ENCODE measurements at places on chromosomes 11 and 22.

GRCh38 chr11:23653071-23653675 lies 792.9 kb upstream of the CCDC179 start:
- H3K4me3 ChIP-seq, result no peak overlapping the region
- no peaks in the 10 kb centered on the region for H3K36me3 ChIP-seq
- H3K27ac ChIP-seq, result no peak overlapping the region
- no peaks in the 10 kb centered on the region for H3K4me1 ChIP-seq

DNA sequence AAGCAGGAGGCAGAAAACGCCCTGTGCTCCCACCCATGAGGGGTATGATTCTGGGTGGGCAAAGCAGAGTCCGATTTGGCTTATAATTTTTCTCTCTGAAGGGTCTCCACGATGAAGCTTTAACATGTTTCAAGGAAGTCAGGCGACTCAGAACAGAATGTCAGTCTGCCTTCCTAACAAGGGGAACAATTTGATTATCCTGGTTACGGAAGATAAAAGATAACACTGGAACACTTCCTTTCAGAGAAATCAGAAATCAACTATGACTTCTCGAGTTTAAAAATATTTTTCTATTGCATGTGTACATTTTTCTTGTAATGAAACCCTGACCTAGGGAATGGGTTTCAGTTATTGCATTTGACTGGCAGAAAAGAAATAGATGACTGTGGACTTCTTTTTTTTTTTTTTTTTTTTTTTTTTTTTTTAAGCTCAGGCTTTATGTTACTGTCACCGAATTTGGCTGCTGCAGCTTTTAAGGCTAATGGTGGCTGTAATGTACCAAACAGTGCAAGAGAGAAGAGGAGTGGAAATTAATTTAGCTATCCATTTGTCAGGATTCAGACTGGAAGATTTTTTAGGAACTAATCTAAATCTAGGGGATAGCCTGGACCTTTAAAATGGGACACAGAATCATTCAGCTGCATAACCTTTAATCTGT lies 297.7 kb downstream of the CADM1 start:
- H3K27ac ChIP-seq, result no peak overlapping the region
- no peak for DNase-seq
- no peaks in the 10 kb centered on the region for H3K4me1 ChIP-seq

DNA sequence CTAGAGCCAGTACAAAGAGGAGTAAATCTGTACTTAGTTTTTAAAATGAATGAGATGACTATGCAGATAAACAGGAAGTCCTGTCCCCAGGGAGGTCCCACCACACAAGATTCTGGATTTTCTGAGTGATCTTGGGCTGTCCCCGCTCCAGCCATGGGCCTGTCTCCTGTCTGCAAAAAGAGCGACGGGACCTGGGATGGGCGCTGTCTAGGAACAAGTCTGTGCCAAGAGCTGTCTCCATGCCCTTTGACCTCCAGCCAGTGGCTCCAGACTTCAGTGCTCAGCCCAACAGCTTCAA lies 6.0 kb downstream of the CSNK1E start:
- H3K27me3 ChIP-seq, result no peaks in the 10 kb centered on the region
- no peaks in the 10 kb centered on the region for H3K36me3 ChIP-seq
- DNase-seq, result no peak

GRCh38 chr11:112583261-112583893 lies 322.7 kb upstream of the PLET1 start:
- no peak overlapping the region for H3K27ac ChIP-seq
- H3K4me3 ChIP-seq, result no peak overlapping the region
- no peaks in the 10 kb centered on the region for H3K36me3 ChIP-seq
- DNase-seq, result no peak

- H3K4me3 ChIP-seq, result no peak overlapping the region
- H3K4me1 ChIP-seq, result peaks cover 32% of the 10 kb centered on the region
- no peak for DNase-seq
- no peak overlapping the region for H3K27ac ChIP-seq
- H3K36me3 ChIP-seq, result no peaks in the 10 kb centered on the region
These were observed 2.6 kb downstream of the BMAL1 start for GRCh38 chr11:13280092-13280722.

DNA sequence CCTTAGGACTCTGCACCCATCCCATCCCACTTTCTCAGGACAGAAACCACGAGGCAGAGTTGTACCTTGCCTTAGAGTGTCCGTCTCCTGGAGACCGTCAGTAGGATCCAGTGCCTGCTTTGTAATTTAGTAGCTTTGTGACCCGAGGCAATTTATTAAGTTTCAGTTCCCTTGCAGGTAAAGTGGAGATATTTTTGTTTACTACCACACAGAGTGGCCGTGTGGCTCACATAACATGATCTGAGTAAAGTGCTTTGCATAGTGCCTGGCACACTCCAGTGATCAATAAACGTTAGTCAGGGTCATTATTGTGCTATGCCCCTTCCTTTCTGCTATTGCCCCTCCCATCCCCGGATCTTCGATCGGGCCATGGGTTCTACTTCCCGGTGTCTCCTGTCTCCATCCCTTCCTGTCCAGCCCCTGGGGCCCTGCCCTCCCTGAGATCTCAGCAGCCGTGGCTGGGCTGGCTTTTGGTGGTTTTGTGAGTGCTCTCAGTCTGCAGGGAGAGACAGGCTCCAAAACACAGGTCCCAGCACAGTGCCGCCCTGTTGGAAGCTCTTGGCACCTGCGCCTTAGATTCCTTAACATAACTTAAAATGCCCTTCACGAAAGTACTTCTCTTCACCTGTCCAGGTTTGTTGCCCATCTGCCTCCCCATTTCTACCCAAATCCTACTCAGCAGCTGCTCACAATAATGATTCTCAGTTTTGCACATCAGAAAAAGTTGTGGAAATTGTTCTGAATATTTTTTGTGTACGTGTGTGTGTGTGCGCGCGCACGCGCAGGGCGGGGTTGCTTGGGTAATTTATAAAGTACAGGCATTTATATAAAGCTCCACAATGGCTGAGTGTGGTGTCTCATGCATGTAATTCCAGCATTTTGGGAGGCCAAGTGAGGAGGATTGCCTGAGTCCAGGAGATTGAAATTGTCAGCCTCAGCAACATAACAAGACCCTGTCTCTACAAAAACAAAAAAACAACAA lies 753.7 kb downstream of the NTM start:
- no peaks in the 10 kb centered on the region for H3K4me1 ChIP-seq
- H3K27me3 ChIP-seq, result peaks cover 6% of the 10 kb centered on the region
- no peak overlapping the region for H3K4me3 ChIP-seq
- no peaks in the 10 kb centered on the region for H3K36me3 ChIP-seq
- no peak overlapping the region for H3K27ac ChIP-seq
- DNase-seq, result no peak

DNA sequence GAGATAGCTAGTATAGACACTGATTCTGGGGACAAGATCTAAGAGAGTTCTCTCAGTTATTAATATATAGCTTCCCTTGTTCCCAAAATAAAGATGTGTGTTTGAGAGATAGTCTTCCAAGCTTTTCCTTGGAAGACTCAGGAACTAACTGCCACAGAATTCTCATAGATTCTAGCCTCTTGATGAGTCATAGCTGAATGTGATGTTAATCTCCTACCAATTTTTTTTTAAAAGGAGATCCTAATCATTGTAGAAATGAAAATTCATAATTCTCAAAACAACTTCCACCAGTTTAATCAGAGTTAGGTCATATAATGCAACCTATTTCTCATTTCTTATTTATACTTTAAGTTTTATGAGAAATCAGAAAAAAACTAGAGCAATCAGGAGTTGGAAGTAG lies 148.8 kb downstream of the JRKL start:
- H3K4me1 ChIP-seq, result no peaks in the 10 kb centered on the region
- no peaks in the 10 kb centered on the region for H3K27me3 ChIP-seq
- no peak for DNase-seq
- H3K36me3 ChIP-seq, result no peaks in the 10 kb centered on the region
- no peak overlapping the region for H3K4me3 ChIP-seq

- peak overlapping the region; percentile 69 for H3K27ac ChIP-seq
- H3K27me3 ChIP-seq, result no peaks in the 10 kb centered on the region
- no peak for DNase-seq
- no peak overlapping the region for H3K4me3 ChIP-seq
- H3K36me3 ChIP-seq, result peaks cover 75% of the 10 kb centered on the region
These were observed 11.0 kb downstream of the RPL27A start for GRCh38 chr11:8693555-8693954.

GRCh38 chr11:114308689-114309089 lies 12.5 kb downstream of the NNMT start:
- DNase-seq, result peak; percentile 86

GRCh38 chr22:32532820-32533128 lies 58.2 kb downstream of the FBXO7 start:
- H3K36me3 ChIP-seq, result no peaks in the 10 kb centered on the region
- H3K4me1 ChIP-seq, result peaks cover 29% of the 10 kb centered on the region
- peak overlapping the region; percentile 15 for H3K27ac ChIP-seq
- no peak overlapping the region for H3K4me3 ChIP-seq

GRCh38 chr11:33687733-33688479 lies 12.7 kb downstream of the C11orf91 start:
- DNase-seq, result no peak
- H3K36me3 ChIP-seq, result no peaks in the 10 kb centered on the region
- peaks cover 26% of the 10 kb centered on the region for H3K4me1 ChIP-seq
- H3K27me3 ChIP-seq, result no peaks in the 10 kb centered on the region
- no peak overlapping the region for H3K27ac ChIP-seq

GRCh38 chr11:99585606-99586005 lies 564.9 kb downstream of the CNTN5 start:
- H3K36me3 ChIP-seq, result no peaks in the 10 kb centered on the region
- no peaks in the 10 kb centered on the region for H3K27me3 ChIP-seq
- no peak for DNase-seq
- H3K27ac ChIP-seq, result no peak overlapping the region
- H3K4me1 ChIP-seq, result no peaks in the 10 kb centered on the region

DNA sequence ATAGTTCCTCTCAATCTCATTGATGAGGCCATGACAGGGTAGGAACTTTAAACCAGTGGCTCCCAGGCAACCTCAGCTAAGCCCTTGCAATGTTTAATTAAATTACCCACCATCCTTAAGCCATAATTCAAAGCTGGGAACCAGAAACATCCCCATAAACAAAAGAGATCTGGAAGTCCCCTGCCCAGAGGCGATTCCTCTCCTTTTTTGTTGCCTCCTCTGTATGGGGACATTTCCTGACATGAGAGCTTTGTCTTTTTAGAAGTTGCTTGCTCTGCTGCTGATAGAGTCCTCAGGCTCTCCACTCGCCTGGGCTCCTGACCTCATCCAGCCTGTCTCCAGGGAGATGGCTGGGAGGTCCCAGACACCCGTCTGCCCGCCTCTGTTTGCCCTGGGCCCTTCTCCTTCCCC lies 3.2 kb downstream of the DTX4 start:
- no peak overlapping the region for H3K27ac ChIP-seq
- DNase-seq, result no peak
- no peaks in the 10 kb centered on the region for H3K27me3 ChIP-seq
- H3K4me1 ChIP-seq, result peaks cover 13% of the 10 kb centered on the region
- no peak overlapping the region for H3K4me3 ChIP-seq
- no peaks in the 10 kb centered on the region for H3K36me3 ChIP-seq

DNA sequence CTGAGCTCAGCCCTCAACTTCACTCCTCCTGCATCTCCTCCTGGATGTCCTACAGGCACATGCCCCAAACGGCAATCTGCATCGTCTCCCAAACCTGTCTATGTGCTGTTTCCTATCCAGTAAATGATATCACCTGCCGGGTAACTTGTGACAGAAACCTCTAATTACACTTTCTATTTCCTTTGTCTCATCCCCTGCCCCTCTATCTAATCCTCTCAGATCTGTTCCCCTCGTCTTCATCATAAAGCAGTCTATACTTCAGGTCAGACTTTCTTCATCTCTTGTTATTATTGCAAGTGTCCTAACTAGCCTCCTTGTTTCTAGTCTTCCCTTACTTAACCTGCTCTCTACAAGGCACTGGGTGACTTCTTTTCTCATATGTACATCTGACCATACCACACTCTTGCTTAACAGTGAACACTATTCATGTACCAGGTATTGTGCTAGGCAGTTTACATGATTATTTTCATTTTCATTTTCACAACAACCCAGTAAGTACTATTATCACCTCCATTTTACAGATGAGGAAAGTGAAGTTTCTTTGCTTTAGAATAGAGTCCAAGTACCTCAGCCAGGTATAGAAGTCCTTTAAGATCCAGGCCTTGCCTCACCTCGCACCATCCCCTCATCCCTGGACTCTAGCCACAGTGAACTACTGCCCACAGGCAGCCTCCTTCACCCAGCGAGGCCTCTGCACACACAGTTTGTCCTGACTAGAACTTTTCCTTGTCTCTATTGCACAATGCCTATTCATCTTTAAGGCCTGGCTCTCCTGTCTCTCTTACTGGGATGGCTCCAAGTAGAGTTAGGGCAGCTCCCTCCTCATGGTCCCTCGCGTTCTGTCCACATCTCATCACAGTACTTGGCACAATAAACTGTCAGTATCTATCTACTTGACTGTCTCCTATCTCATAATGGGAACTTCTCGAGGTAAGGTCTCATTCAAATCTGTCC lies 22.1 kb upstream of the UCP3 start:
- no peak overlapping the region for H3K27ac ChIP-seq
- H3K4me1 ChIP-seq, result no peaks in the 10 kb centered on the region
- H3K4me3 ChIP-seq, result no peak overlapping the region

GRCh38 chr11:67282155-67282875 lies 6.8 kb upstream of the ANKRD13D start:
- H3K27ac ChIP-seq, result peak overlapping the region; percentile 22
- no peaks in the 10 kb centered on the region for H3K27me3 ChIP-seq
- peaks cover 88% of the 10 kb centered on the region for H3K36me3 ChIP-seq
- H3K4me1 ChIP-seq, result peaks cover 26% of the 10 kb centered on the region

- H3K27ac ChIP-seq, result no peak overlapping the region
- H3K27me3 ChIP-seq, result no peaks in the 10 kb centered on the region
- DNase-seq, result no peak
These were observed 5.3 kb downstream of the SC5D start for GRCh38 chr11:121297872-121298271.

- H3K27me3 ChIP-seq, result no peaks in the 10 kb centered on the region
- peaks cover 33% of the 10 kb centered on the region for H3K36me3 ChIP-seq
- H3K27ac ChIP-seq, result no peak overlapping the region
- no peak overlapping the region for H3K4me3 ChIP-seq
- no peaks in the 10 kb centered on the region for H3K4me1 ChIP-seq
These were observed 20.5 kb downstream of the MUC6 start for GRCh38 chr11:1015826-1016545.

- no peak overlapping the region for H3K4me3 ChIP-seq
- no peak for DNase-seq
- no peak overlapping the region for H3K27ac ChIP-seq
- peaks cover 25% of the 10 kb centered on the region for H3K4me1 ChIP-seq
- no peaks in the 10 kb centered on the region for H3K36me3 ChIP-seq
These were observed 36.1 kb downstream of the AMBRA1 start for GRCh38 chr11:46557684-46558151.

GRCh38 chr11:74822170-74822569 lies 73.5 kb downstream of the RNF169 start:
- H3K27ac ChIP-seq, result peak overlapping the region; percentile 41
- H3K4me1 ChIP-seq, result peaks cover 53% of the 10 kb centered on the region
- H3K36me3 ChIP-seq, result peaks cover 18% of the 10 kb centered on the region
- DNase-seq, result no peak
- H3K27me3 ChIP-seq, result no peaks in the 10 kb centered on the region
- no peak overlapping the region for H3K4me3 ChIP-seq

GRCh38 chr22:42676059-42676607 lies 26.9 kb upstream of the CYB5R3 start:
- peak overlapping the region; percentile 79 for H3K27ac ChIP-seq
- no peaks in the 10 kb centered on the region for H3K27me3 ChIP-seq
- H3K4me1 ChIP-seq, result peaks cover 69% of the 10 kb centered on the region
- no peaks in the 10 kb centered on the region for H3K36me3 ChIP-seq
- no peak overlapping the region for H3K4me3 ChIP-seq

- H3K27me3 ChIP-seq, result no peaks in the 10 kb centered on the region
- DNase-seq, result no peak
- no peaks in the 10 kb centered on the region for H3K4me1 ChIP-seq
- no peaks in the 10 kb centered on the region for H3K36me3 ChIP-seq
These were observed 1.5 kb downstream of the OR9G1 start for GRCh38 chr11:56700242-56700913.

- H3K27me3 ChIP-seq, result peaks cover 6% of the 10 kb centered on the region
- H3K4me1 ChIP-seq, result peaks cover 13% of the 10 kb centered on the region
- DNase-seq, result no peak
- no peak overlapping the region for H3K4me3 ChIP-seq
These were observed 531.1 kb downstream of the TBC1D22A start for GRCh38 chr22:47293368-47294221.

Measured in tibial artery (tissue), 4 donors.